ENCODE measurements at places on chromosomes 12 and 14. TPM values are rescaled to one million over a fixed set of nuclear protein-coding genes. Genes with fewer than 3 reads are reported as not detected.

DNA sequence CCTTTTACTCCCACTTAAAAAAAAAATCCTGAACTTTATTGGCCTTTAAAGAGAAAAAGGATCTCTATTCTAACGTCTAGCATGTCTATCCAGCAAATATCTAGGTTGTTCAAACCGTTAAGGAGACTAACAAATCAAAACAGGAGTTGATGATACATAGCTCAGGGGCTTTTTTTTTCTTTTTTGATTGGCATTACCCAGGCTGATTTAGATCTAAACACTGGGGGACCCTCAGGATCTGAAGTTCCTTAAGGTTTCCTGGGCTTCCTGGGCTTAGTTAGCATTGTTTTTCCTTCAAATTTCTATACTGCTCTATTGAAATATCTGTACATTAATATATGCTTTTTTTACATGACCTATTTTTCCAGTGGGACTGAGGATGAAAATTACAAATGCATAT, 42.3 kb downstream of the EFCAB11 start:
- no peak for DNase-seq

DNA sequence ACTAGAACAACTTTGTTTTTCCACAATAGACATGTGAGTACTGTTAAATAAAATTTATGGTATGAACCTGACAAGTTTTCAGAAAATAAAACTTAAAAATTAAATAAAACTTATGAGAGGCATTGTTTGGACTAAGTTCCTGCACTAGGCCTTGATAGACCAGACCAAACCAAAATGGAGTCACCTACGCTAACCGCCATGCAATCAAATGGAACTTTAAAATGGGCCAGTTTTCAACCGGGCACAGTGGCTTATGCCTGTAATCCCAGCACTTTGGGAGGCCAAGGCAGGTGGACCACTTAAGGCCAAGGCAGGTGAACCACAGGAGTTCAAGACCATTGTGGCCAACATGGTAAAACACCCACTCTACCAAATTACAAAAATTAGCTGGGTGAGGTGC, 5.1 kb upstream of the RFC5 start:
- no peak for DNase-seq

DNA sequence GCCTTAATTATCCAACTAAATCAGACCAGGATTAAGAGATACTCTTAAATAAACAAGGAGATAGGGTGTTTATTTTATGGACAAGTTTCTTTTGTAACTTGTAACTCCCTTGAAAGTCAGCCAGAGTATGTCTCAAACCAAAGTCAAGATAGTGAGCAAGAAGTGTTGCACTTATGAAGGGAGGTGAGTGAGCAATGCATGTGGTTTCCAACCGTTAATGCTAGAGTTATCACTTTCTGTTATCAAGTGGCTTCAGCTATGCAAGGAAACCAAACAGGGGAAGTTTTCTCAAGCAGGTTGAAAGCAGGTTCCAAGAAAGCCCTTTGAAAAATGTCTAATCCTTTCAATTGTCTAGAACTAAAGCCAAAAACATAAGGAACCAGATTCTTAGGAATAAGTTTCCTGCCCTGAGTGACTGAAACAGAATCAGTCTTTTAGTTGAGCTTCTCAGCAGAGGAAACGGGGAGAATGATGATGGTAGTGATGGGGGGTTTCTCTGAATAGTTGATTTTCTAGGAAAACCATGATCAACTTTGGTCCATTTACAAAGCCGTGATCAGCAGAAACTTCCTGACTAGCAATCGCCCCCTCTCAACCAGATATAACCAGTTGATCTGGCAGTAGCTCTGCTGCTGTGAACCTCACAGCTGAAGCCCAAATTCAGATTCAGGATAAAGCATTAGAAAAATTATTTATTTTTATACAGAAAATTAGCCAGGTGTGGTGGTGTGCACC, 128.4 kb downstream of the DAD1 start:
- no peak for DNase-seq

DNA sequence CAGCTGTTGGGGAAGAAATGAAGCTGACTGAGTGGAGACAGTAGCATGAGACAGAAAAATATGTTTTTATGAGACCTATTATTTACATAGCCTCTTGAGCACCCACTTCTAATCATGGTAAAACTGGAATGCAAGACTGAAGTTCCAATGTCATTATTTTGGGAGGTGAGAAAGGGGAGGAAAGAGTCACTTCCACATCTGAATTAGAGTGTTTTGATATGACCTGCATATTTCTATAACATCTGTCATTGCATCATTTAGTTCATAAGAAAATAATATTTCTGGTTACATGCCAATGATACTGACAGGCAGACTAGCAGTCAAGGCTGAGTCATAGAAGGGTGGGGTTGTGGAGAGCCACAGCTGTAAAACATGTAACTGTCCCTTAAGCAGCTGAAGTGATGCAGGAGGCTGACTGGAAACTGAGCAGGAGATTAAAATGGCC, 26.7 kb downstream of the NTN4 start:
- no peak for DNase-seq

BATF gene
- total RNA-seq, result 5.7 TPM

Data from mucosa of gallbladder (tissue), 1 donor.